CD4-positive, alpha-beta T cell treated with Interleukin-15 for 1 hour (primary cell): ENCODE measurements at places on chromosomes 6 and 20.

DNA sequence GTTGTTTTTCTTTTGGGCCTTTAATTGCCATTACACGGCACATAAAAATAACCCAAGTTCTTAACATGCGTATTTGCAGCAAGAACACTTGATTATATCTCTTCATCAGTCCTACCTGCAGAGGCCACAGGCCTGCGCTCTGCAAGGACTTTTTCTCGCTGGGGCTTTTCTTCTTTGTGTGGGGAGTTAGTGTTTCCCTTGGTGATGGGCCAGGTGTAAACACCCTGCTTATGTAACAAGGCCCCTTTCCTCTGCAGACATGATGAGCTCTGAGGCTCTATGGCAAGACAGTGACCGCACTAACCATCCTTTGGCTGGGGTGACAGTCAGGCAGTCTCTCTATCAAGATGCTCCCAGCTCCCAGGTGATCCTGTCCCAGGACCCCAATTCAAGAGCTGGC is 97.8 kb upstream of the PCSK2 start:
- no peak for DNase-seq

DNA sequence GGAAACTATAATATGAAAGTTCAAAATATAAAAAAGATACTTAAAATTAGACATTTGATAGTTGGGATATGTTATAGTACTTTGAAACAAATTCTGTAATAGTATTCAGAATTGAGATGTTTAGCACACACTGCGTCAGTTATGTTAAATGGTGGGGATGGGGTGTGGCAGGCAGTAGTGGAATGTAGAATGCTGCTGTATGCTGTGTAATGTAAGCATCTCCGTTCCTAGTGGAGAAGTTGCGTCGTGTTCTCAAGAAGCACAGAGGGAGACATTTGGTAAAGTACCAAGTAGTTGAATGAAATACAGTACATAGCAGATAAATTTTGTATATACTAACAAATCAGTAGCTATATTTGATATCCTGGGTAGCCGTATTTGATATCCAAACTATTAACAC is 192.4 kb downstream of the ZFAND3 start:
- no peak for DNase-seq

- DNase-seq: no peak
These were observed 17.7 kb upstream of the NNAT start for GRCh38 chr20:37503256-37503927.

DNA sequence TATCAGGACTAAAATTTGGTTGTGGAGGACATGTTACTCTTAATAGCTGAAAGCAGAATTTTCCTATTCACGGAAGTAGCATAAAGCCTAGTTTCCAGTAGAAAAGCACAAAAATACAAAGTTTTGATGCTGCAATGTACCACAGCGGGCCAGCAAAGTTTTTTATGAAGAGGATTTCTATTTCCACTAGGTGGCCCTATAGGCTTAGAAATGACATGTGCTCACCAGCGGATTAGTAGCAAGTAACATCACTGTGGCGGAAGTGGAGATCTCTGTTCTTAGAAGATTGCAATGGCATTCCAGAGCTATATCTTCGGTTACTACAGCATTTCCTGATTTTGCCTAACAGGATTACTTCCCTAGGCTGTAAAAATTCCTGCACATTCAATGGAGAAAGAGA is 1219.0 kb upstream of the EYS start:
- DNase-seq: no peak

DNA sequence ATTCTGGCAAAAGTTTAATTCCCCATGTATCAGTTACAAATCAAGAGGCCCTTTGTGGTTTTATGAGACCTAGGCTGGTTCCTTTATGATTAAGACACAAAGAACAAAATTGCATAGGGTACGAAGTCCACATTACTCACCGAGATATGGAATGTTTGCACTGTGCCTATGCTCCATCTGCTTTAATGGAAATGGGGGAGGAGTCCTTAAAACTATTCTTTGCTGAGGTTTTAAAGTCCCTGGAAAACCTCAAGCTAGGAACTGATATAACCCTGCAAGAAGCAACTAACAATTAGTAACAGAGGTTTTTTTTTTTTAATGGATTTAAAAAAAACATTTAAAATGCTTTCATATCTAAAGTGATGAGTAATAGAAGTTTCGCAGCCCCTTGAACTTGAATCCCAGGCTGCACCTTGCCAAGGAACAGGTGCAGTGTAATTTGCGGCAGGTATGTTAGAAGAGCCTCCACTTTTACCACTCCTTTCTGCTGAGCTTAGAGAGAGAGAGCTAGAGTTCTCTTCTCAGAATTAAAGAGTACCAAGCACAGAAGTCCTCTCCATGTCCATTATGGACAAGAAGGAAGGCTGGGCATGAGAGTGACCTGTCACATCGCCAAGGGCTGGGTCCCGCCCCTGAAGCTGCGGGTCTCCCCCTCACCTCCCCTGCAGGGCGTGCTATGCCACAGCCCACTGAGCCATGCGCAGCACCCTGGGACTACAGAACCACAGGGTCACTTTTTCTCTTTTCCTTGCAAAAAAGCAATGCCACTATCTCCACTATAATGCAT is 2.3 kb downstream of the SERPINB1 start:
- no peak for DNase-seq

GRCh38 chr20:15882553-15882952 is 690.7 kb downstream of the KIF16B start:
- DNase-seq: no peak

- no peak for DNase-seq
These were observed 31.1 kb upstream of the SLC35D3 start for GRCh38 chr6:136890986-136891385.

DNA sequence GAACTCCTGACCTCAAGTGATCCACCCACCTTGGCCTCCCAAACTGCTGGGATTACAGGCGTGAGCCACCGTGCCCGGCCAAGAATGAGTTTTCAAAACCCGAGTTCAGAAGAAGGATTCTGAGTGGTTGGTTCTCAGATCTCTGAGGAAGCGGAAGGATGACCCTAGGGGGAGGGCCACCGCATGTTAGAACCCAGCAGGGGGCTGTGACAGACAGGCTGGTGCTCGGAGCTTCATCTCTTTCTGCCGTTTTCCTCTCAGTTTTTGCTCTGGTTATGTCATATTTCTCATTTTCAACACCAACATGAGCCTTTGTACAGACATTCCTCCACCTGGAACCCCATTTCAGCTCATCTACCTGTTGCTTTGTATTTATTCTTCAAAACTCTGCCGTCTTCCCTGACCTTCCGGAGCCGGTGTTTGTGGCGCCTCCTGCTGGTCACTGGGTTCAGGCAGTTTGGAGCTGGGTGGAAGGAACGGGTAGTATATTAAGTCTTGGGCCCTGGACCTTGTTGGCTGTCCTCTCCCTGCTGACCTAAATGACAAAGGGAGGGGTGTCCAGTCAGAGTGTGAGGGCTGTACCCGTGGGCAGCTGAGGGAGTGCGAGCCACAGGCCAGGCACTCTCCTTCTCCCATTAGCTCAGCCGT is at the start of gene DEFB123:
Gene DEFB123, plus strand, starts transcription at position 621 of the 648 bp plus-strand sequence. CDS start 67 bp downstream, outside the sequence.
- no peak for DNase-seq

DNA sequence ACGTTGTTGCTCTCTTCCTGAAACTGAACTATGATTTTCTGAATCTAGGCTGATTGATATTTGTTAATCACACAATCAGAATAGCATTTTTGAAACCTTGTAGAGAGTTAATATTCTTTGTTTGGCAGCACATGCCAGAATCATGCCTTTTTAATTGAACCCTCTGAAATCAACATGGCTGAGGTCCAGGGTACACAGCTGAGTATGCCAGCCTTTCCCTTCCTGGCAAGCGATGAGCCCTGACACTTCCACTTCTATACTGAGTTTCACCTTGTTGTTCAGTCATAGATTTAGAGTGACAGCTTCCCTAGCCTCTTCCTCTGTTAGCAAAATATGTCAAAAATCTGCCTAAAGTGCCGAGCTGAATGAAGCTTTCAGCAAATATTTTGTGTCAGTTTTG is 6.8 kb downstream of the HDDC2 start:
- DNase-seq: no peak

DNA sequence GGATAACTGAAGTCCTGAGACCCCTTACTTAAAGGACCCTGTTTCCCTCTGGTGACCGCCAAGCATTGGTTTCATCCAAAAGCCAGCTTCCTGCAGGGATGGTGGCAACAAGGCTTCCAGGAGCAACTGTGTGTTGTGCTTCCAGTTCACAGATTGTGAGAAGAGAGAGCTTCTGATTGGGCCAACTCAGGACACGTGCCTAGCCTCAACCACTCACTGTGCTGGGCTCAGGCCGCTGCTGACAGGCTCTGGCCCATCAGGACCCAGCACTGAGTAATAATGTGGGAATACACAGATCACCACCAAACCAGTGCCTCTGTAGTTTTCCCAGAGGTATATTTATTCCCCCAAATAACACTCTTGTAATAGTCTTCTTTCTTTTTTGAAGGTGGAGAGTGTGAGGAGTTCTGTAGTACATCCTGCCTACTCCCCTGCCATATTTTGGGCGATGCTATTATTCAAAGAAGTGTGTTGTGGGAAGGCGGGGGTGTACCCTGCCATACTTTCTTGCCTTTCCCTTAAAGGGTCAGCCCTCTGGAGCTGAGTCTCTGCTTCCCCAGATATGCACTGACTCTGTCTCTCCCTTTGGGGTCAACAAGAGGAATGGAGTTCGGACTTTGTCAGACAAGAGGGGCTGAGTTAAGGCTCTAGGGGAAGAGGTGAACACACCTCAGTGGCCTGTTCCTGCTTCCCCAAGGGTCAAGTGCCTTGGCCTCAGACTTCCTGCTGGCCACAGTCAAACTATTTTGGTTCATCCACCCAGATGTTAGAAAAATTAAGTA is 23.2 kb downstream of the PPP1R16B start:
- no peak for DNase-seq

GRCh38 chr6:154986787-154987235 is 8.3 kb upstream of the TIAM2 start:
- DNase-seq: no peak

DNA sequence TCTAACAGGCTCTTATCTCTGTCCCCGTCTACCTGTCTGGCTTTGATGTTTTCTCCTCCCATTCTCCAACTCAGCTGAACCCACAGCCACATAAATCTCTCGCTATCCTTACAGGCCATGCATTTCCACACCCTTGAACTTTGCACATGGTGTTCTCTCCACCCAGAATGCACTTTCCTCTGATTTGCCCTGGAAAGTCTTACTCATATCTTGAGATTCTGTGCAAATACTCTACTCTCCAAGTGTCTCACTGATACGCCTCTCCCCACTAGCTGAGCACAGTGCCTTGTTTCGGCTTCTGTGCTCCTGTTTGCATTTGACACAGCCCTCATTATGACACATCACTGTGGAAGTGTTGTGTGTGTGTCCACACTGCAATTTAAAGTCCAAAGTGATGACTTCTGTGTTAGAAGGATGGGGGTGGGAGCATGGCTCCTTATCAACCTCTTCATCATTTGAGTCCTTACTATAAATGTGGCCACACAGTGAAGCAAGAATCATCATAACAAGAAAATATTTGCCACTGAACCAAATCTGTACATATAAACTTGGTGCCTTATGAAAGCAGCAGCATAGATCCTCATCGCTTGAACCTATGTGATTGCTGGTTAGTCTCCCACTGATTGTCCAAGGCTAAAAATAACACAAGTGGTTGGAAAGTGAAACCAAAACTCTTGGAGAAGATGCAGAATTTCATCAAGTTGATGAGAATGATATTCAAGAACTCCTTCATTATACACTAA is 5.5 kb upstream of the PRELID3B start:
- no peak for DNase-seq
